ENCODE measurements at places on chromosomes 4 and X. TPM values are rescaled to one million over a fixed set of nuclear protein-coding genes. Genes with fewer than 3 reads are reported as not detected.
A peak's percentile ranks its signal among the peaks of the same experiment; 100 is the strongest.

DNA sequence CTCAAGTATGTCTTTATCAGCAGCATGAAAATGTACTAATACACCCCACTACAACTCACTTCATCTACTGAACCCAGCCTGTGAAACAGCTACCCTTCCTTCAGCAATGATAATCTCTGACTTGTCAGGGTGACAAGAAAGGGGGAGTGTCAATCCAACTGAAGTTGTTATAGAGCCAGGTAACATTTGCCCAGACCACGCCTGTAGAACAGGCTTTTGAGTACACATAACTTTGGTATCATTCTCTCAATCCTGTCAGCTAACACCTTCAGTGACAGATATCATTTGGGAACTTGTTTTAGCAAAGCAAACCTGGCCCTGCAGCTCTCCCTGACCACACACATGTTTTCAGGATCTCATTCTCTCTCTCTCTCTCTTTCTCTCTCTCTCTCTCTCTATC, 592.2 kb downstream of the SMARCA1 start:
- no peak for DNase-seq

GRCh38 chrX:117196481-117196880, 733.7 kb upstream of the CT83 start:
- DNase-seq, result no peak

DNA sequence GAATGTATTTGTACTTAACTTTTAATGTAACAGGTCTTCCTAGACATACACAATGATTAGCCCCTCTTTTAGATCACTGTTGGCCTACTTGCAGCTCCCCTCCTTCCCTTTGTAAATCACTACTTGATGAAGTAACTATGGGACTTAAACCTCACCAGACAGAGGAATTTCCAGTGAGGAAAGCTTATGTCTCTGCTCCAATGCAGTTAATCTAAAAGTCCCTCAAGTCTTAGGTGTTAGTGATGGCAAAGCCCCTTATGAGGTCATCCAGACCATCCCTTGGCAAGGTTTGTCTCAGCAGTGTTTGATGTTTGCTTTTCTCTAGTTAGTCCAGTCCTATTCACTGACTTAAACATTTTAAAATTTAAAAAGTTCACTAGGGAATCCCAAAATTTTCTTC, 877.3 kb upstream of the INTU start:
- DNase-seq, result no peak

The PHKA1 gene
- total RNA-seq, result 33.7 TPM

- DNase-seq, result peak; percentile 90
Measured at GRCh38 chrX:116272322-116272721, 101.8 kb downstream of the AGTR2 start.

DNA sequence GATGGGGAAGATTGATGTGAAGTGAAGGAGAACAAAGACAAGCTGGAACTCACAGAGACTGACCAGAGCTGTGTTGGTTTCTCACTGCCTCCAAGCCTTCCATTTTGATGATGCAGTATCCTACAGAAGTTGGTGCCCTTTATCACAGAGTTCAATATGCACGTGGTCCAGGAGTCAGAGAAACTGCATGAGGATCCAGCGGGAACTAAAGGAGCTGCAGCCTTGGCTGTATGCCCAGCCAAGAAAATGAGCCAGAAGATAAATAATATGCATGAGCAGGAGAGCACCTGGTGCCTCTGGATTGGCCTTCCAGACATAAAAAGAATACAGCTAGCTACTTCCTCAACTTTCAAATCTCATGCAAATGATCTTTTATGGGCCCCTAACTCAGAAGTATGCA, 44.3 kb upstream of the DCLK2 start:
- peak; percentile 31 for DNase-seq

The GPR119 gene
- total RNA-seq, result not detected

DNA sequence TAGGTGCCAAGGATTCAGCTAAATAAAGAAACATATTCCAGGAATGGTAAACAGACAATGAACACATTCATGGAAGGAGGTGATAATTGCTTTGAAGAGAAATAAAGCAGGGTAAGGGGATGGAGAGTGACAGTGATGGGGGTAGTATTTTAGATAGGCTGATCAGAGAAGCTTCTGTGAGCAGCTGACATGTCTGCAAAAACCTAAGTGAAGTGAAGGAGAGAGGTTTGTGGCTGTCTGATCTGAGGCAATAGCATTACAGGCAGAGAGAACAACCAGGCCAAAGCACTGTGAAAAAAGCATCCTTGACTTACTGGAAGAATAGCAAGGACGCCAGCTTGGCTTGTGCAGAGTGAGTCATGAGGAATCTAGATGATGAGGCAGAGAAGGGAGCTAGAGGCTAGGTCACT, 271.9 kb upstream of the GATB start:
- DNase-seq, result peak; percentile 36

- peak; percentile 10 for DNase-seq
Measured at GRCh38 chr4:169620880-169621248, 486 bp downstream of the CLCN3 start.

GRCh38 chr4:57071326-57071725, 38.9 kb downstream of the IGFBP7 start:
- DNase-seq, result no peak

The DHX15 gene
- total RNA-seq, result 229 TPM

The ZNF595 gene
- total RNA-seq, result 7.4 TPM

- peak; percentile 83 for DNase-seq
Measured at GRCh38 chr4:77579406-77580076, 26.1 kb upstream of the CXCL13 start.

GRCh38 chrX:23633834-23634580, 33.3 kb upstream of the PRDX4 start:
- peak; percentile 47 for DNase-seq

GRCh38 chr4:142353149-142353738, 492.9 kb downstream of the INPP4B start:
- DNase-seq, result peak; percentile 88

GRCh38 chr4:150874338-150875226, 140.5 kb downstream of the LRBA start:
- DNase-seq, result no peak

- DNase-seq, result no peak
Measured at GRCh38 chr4:81898862-81899504, 427.3 kb upstream of the RASGEF1B start.

- DNase-seq, result peak; percentile 17
Measured at GRCh38 chr4:102787096-102787881, 26.5 kb upstream of the MANBA start.

DNA sequence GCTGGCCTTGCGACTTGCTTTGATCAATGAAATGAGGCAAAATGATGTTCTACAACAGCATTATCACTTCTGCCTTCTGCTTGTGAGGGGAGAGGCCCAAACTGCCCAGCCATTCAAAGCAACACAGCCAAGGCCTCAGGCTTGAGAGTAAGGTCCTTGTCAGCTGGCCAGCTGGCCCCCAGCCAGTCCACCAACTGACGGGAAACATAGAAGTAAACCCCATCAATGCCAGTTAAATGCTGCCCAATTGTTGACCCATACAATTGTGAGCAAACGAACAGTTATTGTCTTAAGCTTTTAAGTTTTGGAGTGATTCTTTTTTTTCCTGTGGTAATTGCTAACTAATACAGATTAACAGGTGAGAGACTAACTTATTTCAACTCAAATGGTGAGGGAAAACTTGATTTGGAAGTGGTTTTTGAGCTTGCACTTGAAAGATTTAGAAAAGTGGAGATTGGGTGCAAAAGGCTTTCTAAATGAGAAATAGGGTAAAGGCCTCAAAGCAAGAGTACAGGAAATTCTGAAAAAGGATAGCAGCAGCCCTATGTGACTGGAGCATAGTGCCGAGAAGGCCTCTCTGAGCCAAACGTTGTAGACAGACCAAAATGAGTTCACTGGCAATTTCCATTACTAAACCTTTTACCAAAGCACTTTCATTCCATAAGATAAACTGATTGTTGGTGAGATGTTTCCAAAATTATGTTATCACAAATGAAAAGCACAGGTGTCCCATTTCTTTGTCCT, 66.9 kb downstream of the ARHGEF38 start:
- peak; percentile 73 for DNase-seq

GRCh38 chrX:33188286-33188685, 23.1 kb downstream of the DMD start:
- DNase-seq, result no peak

DNA sequence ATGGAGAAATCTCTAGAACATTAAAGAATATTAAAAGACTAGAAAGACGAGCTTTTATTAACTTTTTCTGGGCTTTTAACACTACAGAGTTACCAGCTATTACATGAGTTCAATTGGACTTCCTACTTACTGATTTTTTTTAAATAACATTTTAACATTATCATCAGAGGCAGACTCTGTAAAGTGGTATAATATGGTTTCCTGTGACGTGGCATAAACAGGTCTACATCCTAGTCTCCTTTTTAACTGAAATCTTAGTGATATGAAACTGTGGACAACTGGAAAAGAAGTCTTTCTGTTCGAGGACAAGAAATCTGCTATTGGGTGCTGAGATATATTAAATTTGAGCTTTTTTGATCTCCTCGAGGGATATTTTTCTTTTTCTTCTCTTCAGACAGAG, 48.7 kb upstream of the ABCG2 start:
- DNase-seq, result no peak

DNA sequence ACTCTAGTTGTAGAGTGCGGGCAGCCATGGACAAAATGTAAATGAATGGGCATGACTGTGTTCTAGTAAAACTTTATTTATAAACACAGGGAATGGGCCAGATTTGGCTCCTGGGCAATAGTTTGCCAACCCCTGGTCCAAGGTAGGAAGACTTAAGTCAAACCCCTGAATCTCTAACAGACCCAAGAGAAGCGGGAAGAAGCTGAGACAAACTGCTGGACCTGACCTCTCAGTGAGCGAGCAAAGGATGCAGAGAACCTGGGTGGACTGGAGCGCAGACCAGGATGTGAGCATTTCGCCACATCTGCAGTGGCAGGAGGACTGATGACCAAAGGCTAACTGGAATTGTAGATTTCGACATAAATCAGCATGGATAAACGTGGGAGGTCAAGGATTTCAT, 201.6 kb downstream of the STIM2 start:
- no peak for DNase-seq

DNA sequence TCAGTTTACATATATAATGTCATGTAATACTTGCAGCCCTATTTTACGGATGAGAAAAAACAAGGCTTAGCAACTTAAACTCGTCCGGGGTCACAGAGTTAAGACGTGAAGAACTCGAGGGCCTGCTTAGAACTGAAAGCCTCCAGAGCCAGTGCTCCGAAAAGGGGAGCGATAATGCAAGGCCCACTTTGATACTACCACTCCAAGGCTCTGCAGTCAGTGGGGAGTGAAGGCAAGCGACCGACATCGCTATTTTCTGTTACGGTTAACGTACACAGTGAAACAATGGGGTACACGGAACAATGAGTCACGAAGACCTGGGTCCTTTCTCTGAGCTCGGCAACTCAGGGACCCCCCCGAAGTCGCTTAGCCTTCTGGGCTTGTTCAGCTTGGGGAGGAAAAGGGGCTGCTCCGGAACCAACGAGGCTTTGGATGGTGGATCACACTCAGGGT, 965 bp downstream of the PPA2 start:
- peak; percentile 3 for DNase-seq

- no peak for DNase-seq
Measured at GRCh38 chr4:169922632-169923276, 103.4 kb downstream of the MFAP3L start.

The NIPAL1 gene
- 5.9 TPM for total RNA-seq

The PPA2 gene
- total RNA-seq, result 108 TPM

DNA sequence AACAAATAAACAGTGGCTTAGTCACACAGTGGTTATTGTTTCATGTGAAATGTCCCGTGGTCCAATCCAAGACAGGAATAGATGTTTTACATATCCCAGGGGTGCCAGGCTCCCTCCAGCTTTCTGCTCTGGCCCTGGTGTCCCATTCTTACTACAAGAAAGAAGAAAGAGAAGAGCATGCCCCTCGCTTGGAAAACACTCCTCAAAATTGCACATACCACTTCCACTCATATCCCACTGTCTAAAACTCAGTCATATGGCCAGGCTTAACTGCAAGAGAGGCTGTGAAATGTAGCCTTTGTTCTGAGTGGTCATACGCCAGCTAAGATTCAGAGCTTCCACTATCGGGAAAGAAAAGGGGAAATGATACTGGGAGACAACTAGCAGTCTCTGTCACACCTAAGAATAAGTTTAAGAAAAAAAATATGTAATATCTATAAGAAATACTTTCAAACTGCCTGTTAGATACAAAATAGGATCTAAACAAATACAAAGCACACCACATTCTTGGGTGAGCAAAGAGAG, 306.8 kb upstream of the FAM241A start:
- DNase-seq, result no peak

- DNase-seq, result no peak
Measured at GRCh38 chrX:43218198-43218597, 437.9 kb upstream of the MAOA start.

DNA sequence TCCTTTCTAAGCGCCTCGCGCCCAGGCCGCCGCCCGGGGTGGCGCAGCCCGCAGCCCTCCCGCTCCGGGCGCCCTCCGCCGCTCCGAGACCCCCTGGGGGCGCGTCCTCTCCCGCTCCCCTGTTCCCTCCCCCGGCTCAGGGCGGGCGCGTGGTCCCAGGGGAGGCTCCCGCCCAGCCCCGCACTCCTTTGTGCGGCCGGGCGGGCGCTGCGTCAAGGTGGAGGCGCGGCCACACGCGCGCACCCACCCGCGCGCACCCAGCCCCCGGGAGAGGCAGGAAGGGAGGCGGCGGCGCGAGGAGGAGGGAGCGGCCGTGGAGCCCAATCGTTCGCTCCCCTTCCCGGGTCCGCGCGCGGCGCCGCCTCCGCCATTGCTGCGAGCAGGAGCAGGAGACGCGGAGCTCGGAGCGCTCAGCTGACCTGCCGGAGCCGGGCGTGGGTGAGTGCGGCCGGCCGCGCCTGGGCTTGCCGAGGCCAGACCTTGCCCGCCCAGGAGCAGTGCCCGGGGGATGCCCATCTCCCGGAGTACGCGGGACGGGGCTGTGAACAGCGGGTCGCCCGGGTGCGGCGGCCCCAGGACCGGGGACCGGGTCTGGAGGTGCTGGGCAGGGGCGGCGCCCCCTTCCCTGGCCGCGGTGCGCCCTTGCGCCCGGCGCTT, at the start of gene NSG1:
Gene NSG1, plus strand, starts transcription at position 367 of the 657 bp plus-strand sequence. CDS start 528 bp downstream, outside the sequence.
- DNase-seq, result no peak

The SMIM10L2A gene
- total RNA-seq, result 0.73 TPM

DNA sequence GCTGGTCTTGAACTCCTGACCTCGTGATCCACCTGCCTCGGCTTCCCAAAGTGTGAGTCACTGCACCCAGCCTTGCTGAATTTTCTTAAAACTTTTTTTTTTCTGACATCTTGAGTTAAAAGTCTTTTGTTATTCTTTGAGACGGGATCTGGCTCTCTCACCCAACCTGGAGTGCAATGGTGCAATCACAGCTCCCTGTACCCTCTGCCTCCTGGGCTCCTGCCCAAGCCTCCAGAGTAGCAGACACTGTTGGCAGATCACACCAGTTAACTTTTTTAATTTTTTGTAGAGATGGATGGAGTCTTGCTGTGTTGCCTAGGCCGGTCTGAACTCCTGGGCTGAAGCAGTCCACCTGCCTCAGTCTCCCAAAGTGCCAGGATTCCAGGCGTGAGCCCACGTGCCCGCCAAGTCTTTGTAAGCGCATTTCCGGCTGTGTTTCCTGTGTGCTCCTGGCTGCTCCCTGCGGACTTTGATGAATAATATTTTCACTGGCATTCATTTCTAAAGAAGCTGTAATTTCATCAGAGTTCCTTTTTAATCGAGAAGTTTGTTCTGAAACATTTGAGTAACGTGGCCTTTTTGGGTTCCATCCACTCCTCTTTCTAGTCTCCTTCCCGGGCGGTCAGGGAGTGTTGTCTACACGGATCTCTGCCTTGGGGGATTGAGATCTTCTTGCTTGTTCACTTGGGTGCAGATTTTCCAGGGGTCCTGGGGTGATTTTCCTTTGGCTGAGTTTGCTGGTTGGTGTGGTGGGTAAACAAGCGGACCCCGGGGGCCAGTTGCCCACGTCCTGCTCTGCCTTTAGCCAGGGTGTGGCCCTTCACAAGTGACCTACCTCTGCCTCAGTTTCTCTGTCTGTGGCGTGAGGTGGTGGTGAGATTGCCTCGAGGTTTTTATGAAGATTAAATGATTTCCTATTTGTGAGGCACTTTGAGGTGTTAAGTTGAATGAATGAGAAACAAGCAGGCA, 44.4 kb downstream of the PCGF3 start:
- DNase-seq, result no peak

The PF4V1 gene
- total RNA-seq, result not detected

Measured in PC-3 (cell line).